ENCODE measurements at places on chromosomes 3 and 15.

DNA sequence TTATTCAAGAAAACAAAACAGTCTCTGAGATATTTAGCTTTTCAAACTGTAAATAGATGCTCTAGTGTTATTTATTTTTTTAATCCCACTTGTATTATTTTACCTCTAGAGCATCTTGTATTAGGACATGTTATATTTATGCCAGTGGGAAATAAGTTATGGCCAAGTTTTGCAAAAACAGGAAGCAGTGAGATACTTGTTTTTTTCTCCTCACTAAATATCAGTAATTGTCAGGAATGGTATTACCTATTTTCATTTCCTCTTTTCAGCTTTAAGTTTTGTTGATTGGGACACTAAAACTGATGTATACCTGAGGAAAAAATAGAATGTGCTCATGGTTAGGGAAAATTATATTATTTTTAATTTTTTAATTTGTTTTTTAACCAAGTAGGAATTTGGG is 8.6 kb upstream of the IL20RB start:
- DNase-seq = no peak

- no peak for DNase-seq
These were observed 153.3 kb downstream of the P3H2 start for GRCh38 chr3:189967254-189967865.

DNA sequence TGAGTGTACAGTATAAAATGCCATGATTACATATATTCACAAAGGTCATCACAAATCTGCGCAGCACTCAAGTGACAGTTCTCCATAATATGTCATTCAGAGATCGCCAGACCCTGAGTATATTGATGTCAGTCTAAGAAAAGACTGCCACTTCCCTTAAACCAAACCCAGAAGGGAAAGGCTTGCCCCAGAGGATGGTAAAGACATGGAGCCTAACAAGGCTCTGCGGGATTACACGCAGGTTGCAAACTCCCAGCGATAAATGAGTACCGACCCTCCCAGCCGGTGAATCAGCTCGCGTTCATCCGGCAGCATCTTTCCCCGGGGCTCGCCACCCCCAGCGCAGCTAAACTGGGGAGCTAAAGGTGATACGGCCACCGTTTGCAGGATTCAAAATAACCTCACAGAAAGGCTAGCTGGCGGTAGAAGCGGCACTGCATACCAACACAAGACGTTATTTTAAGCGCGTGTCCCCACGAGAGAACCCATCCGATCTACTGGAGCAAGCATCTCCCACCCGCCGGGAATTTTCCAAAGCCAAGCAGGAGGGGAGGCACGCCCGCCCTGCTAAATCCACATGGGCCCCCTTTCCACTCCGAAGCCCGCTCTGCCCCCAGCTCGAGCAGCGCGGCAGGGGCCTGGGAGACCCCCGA is 643 bp downstream of the MYO5A start:
- peak; percentile 88 for DNase-seq

- DNase-seq = no peak
These were observed 48.9 kb downstream of the RASGRF1 start for GRCh38 chr15:79041601-79042168.

DNA sequence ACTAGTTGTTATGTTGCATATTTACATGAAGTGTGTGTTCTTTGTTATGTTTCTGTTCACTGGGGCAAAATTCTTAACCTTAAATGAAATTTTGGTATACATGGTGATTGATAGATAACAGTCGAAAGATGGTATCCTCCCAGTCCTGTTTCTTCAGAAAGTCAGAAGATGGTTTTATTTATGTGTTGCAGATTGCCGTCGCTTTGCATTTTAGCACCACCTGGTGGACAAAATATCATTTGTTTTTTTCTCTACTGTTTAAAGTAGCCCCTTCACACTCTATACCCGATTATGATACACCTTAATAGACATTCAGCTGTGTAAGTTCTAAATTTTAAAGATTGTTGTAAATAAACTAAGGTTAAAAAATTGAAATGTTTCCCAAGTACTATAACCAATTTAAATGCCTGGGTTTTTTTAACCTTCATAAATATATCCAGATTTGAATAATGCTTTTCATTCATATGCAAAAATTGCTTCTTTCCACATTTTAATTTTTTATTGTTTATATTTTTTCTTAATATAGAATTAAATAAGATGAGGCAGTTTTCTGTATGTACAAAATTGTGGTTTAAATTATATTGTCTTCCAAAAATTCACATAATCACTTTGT is 152.2 kb downstream of the ALCAM start:
- DNase-seq = no peak

DNA sequence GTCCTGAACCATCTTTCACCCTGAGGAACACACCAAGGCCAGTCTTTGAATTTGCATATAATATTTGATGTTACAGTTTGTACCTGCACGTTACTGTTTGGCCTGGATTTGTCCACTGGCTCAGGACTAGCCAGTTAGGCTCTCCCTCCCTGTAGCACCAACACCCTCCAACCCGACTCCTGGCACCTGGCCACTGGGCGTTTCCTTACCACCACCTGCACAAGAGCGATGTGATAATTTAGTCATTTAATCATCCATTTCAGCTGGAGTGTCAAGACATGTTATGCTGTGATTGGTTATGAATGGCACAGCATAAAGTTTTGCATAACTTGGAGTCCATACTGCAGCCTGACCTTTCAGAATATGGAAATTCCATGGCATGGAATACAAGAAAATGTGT is 242.4 kb downstream of the KCNMB2 start:
- no peak for DNase-seq

Measured in lower leg skin (tissue), 4 donors.